ENCODE measurements at places on chromosomes 6 and 20.

DNA sequence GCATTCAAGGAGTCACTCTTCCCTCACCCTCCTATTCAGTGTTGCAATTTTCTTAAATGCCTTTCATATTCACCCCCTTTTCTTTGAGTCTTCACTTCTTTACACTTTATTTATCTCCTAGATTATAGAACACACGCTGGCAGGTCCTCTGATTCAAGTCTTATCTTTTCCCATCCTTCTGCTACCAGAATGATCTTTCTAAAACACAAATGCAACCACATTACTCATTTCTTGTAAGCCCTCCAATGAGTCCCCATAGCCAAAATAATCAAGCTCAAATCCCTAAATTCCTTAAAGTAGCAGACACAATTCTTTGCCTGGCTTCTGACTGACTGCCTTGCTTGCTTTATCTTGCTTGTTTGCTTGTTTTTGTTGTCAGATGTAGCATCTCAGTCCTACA, 920.0 kb downstream of the TFAP2A start:
- no peak for DNase-seq

DNA sequence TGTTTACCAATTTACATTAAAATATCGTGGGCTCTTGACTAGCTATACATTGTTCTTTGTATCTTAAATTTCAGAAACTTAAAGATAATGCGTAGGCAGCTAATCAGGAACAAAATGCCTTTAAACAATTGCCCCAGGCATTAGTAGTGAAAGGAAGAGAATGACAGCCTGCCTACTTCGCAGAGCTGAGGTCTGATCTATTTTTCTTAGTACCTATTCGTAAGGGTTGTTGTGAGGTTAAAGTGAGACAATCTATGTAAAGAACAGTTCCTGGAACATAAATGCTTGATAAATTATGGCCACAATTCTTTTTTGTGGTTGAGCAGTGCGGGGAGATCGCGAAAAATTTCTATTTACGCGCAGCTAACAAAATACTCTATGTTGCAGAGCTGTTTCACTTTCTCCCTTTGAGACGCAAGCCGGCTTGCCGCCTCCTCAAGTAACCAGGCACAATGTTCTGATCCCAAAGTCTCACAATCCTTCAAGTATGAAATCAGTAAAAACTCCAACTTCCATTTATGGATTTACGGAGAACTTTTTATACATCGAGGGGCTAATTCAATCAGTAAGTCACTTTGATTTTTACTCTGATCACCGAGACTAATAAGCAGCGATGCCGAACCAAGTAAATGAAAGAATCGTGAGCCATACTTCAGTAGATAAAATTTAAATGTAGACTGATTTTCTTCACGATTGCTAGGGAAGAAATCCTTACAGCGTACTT, 878 bp upstream of the PNRC1 start:
- peak; percentile 80 for DNase-seq

DNA sequence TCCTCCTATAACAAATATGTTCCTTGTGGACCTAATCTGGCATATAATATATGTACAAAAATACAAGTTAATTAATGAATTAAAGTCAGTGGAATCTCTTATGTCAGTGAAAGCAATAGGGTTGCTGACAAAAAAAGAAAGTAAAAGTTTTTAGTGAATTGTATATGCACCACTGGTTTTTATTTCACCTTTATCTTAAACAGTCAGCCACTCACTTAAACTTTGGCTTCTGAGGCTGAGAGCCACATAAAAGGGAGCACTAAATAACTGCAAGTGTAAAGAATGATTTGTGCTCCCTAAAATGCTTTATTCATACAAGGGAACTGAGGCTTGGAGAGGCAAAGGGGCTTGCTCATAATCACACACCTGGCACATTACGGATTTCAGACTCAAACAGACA, 9.9 kb upstream of the F13A1 start:
- DNase-seq = no peak

DNA sequence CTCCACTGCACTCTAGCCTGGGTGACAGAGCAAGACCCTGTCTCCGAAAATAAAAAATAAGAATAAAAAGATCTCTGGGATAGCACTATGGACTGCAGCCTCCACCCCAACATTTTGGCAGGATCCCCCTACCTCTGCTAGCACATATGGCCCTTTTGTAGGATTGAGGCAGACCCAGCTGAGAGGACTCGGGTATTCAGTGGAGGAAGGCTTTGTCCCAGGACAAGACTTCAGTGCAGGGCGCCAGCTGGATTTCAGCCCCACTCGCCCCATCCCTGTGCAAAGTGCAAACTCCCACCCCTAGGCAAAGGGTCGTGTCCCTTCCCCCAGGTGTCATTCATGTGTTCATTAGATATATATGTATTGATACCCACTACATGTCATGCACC, 84.6 kb upstream of the SLC22A16 start:
- no peak for DNase-seq

DNA sequence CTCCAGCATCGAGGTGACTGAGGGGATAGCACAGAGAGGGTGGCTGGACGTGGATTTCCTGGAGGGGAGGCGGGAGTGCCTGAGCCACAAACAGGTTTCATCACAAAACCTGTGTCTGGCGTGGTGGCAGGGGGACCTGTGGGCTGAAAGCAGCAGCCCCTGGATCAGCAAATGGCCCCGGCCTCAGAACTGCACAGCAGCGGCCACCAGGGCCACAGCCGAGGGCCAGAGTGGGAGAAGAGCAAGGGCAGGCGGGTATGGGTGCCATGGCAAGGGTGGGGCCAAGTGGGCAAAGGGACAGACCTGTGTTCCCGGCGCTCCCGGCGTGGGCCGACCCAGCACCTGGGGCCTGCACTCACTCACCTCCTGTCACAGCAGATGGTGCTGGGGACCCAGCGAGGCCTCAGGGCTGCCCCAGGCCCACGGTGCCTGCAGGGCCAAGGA, 19.0 kb downstream of the NTSR1 start:
- DNase-seq = no peak

GRCh38 chr6:112983713-112984261, 636.7 kb downstream of the RFPL4B start:
- DNase-seq = no peak

- DNase-seq = no peak
Measured at GRCh38 chr6:158039571-158040050, 57.9 kb downstream of the SYNJ2 start.

DNA sequence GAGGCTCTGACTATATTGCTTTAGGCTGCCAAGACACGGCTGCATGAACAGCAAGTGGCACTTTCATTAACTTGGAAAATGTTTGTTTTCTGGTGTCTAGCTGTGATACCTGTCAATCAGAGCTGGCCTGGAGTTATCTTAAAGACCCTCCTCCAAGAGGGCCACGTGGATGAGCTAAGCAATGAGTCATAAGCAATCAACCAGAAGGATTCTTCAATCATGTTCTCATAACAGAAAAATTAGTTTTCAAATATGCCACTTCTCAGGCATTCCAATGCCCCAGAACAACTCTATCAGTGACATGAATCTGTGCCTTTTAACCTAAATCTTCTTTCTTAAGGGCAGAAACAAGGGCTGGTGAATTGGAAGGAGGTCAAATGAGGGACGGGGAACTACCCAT, 283.0 kb downstream of the HTR1B start:
- DNase-seq = no peak

DNA sequence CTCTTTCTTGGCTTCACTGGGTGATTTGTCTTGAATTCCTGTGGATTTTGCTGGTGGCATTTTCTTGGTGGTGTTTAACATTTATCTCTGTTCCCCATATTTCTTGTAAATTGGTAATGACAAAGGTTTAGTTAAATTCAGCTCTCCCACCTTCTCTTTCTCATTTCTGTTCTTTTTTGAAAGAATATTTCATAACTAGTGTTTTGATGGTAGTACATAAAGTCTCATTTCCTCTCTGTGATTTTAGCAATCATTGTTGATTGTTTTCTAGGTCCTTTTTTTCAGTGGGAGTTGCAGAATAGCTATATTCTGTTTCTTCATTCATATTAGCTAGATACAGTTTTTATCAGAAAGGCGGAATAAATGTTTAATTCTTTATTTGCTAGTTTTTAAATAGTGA, 73.1 kb downstream of the QKI start:
- no peak for DNase-seq

GRCh38 chr6:4531406-4531805, 244.8 kb upstream of the CDYL start:
- no peak for DNase-seq

GRCh38 chr20:54047720-54048119, 22.7 kb downstream of the BCAS1 start:
- DNase-seq = no peak

DNA sequence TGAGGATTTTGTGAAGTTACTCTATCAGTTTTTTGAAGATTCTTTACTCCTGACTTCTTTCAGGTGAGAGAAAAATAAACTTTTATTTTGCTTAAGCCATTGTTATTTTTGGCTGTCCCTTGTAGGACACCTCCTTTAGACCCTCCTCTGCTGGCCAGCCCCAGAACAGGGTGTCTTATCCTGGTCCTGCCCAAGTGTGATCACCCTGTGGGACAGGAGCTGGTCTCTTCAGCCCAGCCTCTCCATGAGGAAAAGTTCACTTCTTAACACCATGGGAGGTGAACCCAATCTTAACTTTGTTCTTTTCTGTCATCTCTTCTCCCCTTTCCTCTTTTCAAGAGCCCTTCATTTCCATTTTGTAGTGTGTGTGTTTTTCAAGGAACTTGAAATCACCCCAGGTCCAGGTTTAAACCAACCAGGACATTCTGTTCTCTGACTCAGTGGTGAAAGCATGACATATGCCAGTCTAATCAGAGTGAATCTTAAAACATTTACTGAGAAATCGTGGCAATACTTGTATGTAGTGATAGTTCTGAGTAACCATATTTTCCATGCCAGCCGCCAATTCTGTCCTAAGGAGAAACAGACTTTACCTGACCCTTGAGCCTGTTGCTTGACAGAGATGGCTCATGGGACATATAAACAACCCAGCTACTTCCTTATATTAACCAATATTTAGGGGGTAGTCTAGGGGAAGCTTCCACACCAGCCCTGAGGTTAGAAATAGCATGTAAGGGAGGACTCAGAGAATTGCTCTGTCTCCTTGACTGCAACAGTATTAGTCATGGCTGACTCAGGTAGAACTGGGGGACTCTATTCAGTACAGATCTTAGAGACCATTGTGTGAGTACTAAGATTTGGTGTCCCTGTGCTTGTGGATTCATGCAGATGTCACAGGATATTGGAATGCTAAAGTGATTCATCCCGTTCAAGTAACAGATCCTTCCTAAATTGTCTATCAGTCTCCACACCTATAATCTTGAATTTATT, 48.8 kb downstream of the FLRT3 start:
- no peak for DNase-seq

DNA sequence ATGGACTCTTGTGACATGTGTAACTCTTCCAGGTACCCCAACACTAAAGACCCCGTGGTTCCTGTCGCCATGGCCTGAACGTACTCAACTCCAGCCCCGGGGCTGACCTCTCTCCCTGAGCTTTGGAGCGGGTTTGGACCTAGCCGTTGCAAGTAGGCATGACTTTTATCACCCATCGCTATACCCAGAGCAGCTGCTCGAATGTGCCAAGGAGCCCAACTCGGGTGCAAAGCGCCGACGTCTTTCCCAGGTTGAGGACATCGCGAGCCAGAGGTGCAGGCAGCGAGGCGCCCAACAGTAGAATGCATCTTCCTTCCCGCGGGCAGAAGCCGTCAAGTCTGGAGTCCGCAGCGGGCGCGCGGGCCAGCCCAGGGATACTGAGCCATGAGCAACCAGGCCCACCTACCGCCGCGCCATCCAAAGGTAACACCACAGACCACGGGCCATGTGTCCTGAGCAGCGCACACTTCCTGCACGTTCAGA, 5.7 kb upstream of the LAMP5 start:
- no peak for DNase-seq
